ENCODE measurements at places on chromosomes 5 and 9. TPM values are rescaled to one million over a fixed set of nuclear protein-coding genes. Genes with fewer than 3 reads are reported as not detected.

ACO1 gene
- 14.0 TPM for total RNA-seq

CACNA1B gene
- not detected for total RNA-seq

CDC20B gene
- total RNA-seq, result not detected

ADAMTS2 gene
- 3.5 TPM for total RNA-seq

CCDC152 gene
- total RNA-seq, result not detected

SLC45A2 gene
- total RNA-seq, result not detected

CCDC192 gene
- total RNA-seq, result not detected

WDR31 gene
- 3.7 TPM for total RNA-seq

CMYA5 gene
- 0.36 TPM for total RNA-seq

PCDHGC5 gene
- total RNA-seq, result 1.0 TPM

NR5A1 gene
- not detected for total RNA-seq

TEK gene
- total RNA-seq, result 1.9 TPM

AQP7 gene
- 1.7 TPM for total RNA-seq

OR13J1 gene
- not detected for total RNA-seq

PAEP gene
- not detected for total RNA-seq

SPACA9 gene
- 11.2 TPM for total RNA-seq

CEL gene
- total RNA-seq, result 2.4 TPM

C9 gene
- not detected for total RNA-seq

ADRB2 gene
- total RNA-seq, result 2.8 TPM

NEUROG1 gene
- total RNA-seq, result not detected

NRARP gene
- total RNA-seq, result 20.4 TPM

NDUFS4 gene
- total RNA-seq, result 70.8 TPM

GADD45G gene
- total RNA-seq, result 1.6 TPM

HMGCS1 gene
- 307 TPM for total RNA-seq

WHRN gene
- 3.4 TPM for total RNA-seq

TSC1 gene
- 22.6 TPM for total RNA-seq

SLC34A3 gene
- 0.68 TPM for total RNA-seq

ZDHHC21 gene
- 14.5 TPM for total RNA-seq

LOX gene
- total RNA-seq, result 6.6 TPM
